ENCODE measurements at places on chromosomes 5 and 9. TPM values are rescaled to one million over a fixed set of nuclear protein-coding genes. Genes with fewer than 3 reads are reported as not detected.

The ANKRD18B gene
- total RNA-seq = not detected

The DMXL1 gene
- total RNA-seq = 69.7 TPM

The IL5 gene
- not detected for total RNA-seq

The PDE6A gene
- not detected for total RNA-seq

The SRA1 gene
- 32.5 TPM for total RNA-seq

The FAXDC2 gene
- total RNA-seq = 36.3 TPM

The OLFM1 gene
- total RNA-seq = 21.0 TPM

The SLC6A3 gene
- total RNA-seq = 0.30 TPM

The IFNA2 gene
- total RNA-seq = not detected

The LCN10 gene
- 13.4 TPM for total RNA-seq

The PKD2L2 gene
- total RNA-seq = not detected

The PNPLA7 gene
- total RNA-seq = 10.3 TPM

The NDST1 gene
- total RNA-seq = 116 TPM

The LCN15 gene
- total RNA-seq = not detected

The PLAC8L1 gene
- total RNA-seq = 0.87 TPM

- no peak for DNase-seq
These were observed 31.1 kb downstream of the SHB start for GRCh38 chr9:38037981-38038306.

DNA sequence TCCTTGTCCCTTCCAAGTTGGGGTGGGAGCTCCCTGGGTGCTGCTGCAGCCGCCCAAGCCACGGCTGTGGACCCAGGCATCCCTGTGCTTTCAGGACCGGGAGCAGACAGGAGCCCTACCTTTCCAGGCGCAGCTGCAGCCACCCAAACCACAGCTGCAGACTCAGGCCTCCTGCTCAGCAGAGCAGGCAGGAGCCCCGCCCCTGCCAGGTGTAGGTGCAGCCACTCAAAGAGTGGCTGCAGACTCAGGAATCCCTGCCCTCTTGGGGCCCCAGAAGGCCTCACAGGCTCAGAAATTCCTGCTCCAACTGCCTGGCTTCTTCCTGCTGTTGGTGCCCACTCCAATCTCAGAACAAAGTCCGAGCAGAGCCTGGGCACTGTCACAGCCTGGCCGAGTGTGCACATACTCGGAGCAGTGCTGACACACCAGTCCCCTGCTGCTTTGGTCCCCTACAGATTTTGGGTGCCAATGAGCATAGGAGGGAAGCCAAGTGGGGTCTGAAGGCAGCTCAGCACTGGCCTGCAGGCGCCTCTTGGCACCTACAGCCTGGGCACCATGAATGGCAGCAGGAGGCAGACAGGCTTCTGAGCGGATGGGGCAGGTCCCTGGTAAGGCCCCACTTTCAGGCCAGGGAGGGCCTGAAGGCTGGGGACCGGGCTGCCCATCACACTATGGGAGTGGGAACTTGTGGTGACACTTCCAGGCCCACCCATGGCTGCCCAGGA, 6.0 kb upstream of the TESK1 start:
- DNase-seq = no peak

- no peak for DNase-seq
These were observed 1306.5 kb upstream of the CDH9 start for GRCh38 chr5:28344836-28345433.

DNA sequence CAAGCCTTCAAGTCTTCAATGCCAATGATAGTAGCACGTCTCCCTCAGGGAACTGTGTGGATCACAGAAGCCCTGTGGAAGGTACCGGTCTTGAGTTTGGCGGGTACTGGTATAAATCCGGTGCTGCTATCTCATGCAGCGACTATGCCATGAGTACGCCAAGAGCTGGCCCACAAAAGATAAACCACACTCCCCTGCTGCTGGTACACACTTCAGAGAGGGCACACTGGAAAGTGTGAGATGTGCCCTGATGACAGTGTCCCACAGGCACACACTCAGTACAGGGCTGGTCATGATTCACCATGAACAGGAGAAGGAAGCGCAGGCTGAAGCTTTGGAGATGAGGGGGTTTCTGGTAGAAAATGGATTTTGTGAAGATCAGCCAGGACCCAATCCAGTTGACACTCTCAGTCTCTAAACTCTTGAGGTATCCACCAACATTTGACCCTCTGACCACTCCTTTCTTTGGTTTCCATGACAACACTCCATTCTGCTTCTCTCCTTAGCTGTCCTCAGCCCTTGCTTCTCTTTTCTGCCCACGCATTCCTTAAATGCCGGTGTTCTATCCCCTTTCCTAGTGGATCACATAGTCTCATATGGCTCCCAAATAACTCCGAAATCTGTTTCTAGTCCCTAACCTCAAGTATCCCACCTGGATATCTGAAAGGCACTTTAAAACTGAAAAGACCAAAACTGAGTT, 5.1 kb downstream of the AMACR start:
- DNase-seq = no peak

- DNase-seq = no peak
These were observed 41.7 kb downstream of the TMEM161B start for GRCh38 chr5:88226881-88227450.

- no peak for DNase-seq
These were observed 2.5 kb downstream of the FBXO4 start for GRCh38 chr5:41927604-41928003.

- no peak for DNase-seq
These were observed 662.0 kb downstream of the TLR4 start for GRCh38 chr9:118366228-118366627.

GRCh38 chr5:149456597-149457392, 77.7 kb upstream of the IL17B start:
- DNase-seq = no peak

GRCh38 chr5:174829511-174829864, 105.1 kb downstream of the MSX2 start:
- DNase-seq = no peak

DNA sequence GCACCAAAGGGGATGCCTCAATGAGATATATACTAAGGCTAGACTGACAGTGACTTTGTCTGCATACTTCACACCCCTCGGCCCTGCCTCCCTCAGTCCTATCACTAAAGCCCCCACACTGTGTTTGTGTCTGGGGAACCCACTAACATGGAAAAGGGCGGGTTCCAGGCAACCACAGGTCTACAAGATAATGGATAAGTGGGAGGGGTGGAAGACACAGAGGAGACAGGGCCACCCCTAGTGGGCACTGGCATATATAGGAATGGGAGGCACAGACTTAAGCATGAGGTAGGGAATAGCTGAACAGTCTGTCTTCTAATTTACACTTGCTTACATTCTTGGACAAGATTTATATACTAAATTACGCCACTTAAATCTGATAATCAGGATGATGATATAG, 74.0 kb downstream of the SLIT3 start:
- no peak for DNase-seq

- DNase-seq = no peak
These were observed 107.8 kb downstream of the THBS4 start for GRCh38 chr5:80142996-80143395.

GRCh38 chr9:110452227-110452801, 114.7 kb upstream of the TXNDC8 start:
- no peak for DNase-seq

DNA sequence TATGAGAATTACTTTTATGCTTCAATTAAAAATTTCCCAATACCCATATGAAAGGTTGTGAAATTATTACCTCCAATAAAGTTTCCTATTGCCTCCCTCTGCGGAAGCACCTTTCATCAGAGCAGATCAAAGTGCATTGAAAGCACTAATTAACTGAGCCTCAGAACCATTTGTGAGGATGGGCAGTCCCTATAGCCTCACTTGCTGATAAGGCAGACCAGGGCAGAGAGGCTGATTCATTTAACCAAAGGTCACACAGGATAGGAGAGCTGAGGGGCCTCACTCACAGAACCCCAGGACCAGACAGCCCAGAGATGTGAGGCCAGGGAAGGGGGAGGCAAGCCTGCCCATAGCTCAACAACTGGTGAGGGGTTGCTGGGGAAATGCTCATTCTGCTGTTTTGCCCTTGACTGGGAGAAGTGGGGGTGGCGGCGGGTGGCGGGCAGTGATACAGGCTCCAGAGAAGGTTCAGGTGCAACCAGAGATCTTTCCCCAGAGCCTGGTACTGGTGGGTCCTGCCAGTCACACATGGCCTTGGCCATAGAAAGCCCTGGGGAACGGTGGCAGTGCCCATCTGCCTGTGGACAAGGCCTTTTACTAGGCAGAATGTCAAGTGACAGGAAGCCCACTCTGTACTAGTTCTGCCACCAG, 57.9 kb downstream of the MACROH2A1 start:
- DNase-seq = no peak

DNA sequence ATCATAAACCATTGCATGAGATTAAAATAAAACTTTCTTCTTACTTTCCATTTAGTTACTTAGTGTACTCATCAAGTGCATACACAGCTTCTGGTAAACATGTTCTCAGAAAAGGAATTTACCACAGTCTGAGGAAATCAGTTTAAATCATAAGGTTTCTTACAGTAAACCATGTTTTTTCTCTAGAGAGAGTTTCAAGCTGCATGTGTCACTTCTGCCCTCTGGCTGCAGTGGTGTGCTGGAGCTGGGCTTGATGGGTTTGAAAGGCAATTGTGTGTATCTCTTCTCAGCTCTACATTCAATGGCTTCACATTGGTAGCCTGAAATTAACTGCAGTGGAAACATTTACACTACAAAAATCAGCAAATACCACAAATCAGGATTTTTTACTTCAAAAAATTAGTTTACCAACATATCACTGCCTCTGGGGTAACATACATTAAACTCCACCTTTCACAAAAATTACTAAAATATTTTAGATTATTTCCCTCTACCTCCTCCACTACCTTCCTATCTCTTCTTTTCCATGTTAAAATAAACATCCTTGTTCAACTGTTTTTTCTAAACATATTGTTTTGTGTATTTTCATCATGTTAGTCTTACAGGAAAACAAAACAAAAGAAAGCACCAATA, 414.3 kb downstream of the ANXA1 start:
- no peak for DNase-seq

DNA sequence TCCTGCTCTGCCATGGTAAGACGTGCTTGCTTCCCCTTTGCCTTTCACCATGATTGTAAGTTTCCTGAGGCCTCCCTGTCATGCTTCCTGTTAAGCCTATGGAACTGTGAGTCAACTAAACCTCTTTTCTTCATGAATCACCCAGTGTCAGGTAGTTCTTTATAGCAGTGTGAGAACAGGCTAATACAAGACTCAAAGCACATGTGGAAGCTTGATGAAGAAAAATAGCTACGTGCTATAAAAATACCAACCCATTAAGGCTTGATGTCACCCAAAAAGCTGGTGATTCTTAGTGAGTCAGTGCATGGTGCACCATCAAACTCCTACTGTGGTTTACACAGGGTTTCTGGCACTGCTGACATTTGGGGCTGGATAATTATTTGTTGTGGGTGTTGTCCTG, 332.2 kb downstream of the TMEM167A start:
- DNase-seq = no peak

- peak; percentile 60 for DNase-seq
These were observed 4.7 kb downstream of the BRD3 start for GRCh38 chr9:134063088-134063570.

- DNase-seq = no peak
These were observed 191.9 kb downstream of the NTRK2 start for GRCh38 chr9:84861455-84861854.

DNA sequence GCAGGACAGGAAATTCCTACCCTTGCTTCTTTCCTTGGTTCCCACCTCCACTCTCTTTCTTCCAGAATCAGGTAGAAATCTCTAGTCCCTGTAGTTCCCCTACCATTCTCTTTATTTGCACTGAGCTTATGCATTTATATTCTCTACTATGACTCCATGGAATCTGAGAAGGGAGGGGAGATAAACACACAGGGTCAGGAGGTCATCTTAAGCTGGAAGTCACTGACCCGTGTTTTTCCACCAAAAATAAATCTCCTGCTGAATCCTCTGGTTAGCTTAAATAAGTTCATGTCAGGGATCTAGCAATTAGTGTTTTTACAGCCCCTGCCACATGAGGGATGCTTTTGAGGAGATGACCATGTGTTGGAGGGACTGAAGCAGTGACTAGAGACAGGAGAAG, 3.7 kb downstream of the ACTL7B start:
- DNase-seq = no peak

DNA sequence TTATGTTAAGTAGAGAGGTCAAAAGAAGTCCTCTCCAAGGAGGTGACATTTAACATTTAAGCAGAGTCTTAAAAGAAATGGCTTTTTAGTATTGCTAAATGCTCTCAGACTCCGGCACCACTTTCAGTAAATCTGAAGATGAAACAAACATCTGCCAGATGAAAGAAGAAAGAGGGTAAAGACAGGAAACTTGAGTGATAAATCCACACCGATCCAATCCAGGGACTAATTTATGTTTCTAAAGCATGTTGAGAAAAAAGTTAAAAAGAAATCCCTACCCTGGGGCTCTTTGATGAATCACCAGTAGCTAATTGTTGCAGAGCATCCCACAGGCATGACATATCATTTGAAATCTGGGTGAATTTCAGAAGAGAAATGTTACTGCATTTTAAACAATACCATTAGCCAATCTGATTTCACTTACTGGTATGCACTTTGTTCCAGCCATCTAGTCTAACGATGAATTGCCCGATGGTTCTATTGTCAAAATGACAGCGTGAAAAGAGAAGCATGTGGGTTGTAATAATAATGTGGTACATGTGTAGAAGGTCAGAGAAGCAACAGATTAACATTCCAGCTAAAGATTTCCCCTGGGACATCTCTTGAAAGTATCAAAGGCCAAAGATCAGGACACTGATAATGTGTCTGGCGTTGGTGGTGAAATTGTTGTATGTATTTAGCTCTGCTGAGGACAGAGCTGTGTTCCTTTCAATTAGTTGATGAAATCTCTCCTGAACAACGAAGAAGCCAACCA, 485.7 kb downstream of the CSNK1G3 start:
- DNase-seq = no peak

DNA sequence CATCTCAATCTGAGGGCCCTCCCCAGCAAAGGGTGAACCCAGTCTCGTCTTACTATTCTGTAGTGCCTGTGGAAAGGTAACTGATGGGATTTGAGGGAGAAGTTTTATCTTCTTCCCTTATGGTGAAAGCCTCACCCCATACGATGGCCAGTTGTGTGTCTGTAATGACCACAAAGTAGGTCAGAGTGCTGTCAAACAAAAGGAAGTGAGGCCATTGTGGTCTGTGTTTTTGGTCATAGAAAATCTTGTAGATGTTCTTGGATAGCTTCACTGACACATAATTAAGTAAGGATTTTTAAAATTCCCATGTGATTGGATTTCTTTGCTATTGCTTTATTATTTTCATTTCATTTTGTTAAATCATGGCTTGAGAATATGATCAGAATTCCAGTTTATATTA, 505.1 kb upstream of the KLF4 start:
- DNase-seq = no peak

DNA sequence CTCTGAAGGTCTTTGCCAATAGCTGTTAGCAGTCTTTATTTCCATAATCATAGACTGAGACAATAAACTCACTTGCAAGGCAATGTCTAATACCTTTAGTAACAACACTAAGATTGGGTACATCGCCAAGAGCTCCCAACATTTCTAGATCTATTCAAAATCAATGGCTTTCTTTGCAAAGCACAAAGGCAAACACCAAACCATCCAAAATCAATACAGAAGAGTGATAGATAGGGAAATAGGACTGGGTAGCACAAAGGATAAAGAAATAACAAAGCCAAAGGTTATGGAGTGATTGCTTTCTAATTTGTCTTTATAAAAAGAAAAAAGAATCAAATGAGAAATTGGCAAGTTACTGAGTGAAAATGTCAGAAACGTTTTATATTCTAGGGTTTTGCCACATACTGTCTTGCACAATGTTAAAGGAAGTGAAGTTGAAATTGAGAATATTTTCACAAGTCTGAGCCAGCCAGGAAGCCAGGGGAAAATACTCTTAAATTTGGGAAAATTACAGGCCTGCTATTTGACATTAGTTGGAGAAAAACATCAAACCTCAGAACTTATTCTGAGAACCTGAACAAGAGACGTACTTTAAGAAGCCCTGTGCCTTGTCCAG, 53.3 kb upstream of the LHFPL2 start:
- no peak for DNase-seq

- DNase-seq = no peak
These were observed 176.9 kb downstream of the RGS3 start for GRCh38 chr9:113640418-113640817.
